ENCODE measurements at places on chromosomes 11 and 22.

DNA sequence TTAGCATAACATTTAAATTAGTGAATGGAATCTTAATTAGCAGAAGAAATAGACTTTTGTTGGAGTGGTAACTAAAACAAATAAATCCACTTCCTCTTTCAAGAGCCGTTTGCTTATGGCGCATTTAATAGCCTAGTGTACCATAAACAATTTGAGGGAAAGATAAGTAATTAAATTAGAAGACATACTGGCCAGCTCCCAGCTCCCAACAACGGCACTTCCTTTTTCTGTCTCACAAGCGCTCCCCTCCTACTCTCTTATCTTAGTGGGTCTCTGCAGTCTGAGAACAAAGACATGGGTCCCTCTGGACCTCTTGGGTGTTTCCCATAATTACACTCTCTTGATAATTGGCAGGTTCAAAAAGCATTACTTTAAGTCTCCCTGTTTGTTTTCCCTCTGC is 146.0 kb downstream of the OPCML start:
- no peak for DNase-seq

DNA sequence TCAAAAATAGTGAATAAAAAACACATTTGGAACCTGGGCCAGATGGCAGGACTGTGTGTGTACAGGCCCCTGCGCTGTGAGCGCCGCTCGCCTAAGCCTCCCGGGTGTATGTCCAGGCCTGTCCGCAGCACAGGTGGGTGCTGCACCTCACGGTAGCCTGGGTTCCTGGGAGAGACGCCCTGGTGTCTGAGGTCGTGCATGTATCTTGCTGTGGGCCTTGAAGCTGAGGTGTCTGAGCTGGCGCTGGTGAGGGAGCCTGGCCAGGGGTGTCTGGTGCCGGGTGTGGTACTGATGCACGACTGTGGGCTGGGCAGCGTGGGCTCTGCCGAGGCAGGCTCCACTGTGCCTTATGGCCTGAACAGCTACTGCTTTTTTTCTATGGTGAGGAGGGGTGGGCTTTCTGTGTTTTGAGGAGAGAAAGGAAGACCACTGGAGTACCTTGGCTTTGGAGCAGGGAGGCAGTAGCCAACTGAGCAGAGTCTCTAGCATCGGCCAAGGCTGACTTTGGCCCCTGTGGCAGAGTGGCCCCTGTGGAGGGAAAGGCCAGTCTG is 4.2 kb upstream of the ZDHHC8 start:
- no peak for DNase-seq

GRCh38 chr11:87351676-87352075 is 313.9 kb downstream of the TMEM135 start:
- DNase-seq = no peak

GRCh38 chr11:3195251-3196160 is 23.1 kb downstream of the MRGPRG start:
- no peak for DNase-seq

DNA sequence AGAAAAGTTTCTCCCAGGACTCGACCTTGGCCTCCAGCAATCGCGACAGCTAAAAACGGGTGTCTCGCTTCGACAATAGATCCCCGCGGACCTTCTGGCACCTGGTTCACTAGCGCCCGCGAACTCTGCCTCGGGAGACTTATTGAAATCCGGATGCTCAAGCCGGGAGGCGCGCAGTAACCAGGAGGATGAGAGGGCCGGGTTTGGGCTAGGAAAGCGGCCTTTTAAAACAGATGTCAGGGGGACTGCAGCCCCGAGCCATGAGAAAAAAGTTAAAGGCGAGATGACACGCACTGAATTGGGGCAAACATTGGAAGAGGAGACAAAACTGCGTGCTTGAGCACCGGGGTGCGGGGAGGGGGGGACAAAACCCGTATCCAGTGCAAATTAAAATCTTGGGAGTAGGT is 637 bp upstream of the ZBTB16 start:
- DNase-seq = no peak

DNA sequence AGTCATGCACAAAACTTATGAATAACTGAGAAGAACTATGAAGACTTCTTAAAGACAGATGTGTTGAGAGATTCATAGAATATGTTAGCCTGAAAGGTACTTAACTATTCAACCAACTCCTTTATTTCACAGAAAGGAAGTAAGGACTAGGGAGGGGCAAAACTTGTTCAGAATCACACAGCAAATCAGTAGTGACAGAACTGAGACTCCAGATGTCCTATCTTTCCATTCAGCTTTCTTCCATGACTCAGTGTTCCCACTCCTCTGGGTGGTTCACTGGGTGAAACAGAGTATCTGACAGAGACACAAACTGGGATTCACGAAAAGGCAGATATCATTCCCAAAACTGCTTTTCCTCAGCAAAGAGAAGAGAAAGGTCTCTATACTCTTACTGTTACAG is 1053.3 kb downstream of the DLG2 start:
- no peak for DNase-seq

DNA sequence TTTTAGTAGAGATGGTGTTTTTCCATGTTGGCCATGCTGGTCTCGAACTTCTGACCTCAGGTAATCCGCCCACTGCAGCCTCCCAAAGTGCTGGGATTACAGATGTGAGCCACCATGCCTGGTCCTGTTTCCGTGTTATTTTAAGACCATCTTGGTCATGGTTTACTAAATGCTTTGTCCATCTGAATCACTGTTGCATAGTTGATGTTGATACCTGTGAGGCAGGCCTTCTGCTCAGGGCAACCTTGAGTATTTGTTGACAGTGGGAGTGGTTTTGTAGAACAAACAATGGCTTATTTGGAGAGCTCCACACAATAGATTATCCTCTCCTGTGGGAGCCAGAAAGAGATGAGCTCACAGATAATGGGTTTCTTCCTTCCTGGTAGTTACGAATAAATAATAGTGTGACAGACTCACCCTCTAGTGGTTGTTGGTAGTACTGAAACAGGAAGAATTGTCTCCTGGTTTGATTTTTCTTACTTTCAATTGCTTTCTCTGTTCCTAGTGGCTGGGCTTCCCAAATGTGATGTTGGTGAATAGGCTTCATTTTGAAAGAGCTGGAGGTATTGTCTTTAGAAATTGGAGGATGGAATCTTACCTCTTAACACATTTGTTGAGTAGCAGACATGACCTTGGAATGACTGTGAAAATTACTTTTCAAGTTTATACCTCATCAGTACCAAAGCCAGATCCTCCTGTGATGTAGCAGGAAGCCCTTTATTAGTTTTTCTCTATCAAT is 39.0 kb downstream of the CTNND1 start:
- DNase-seq = no peak

GRCh38 chr11:128796270-128796669 is 70.8 kb downstream of the KCNJ1 start:
- no peak for DNase-seq

GRCh38 chr11:119540370-119541125 is 117.6 kb upstream of the THY1 start:
- DNase-seq = no peak

- no peak for DNase-seq
Measured at GRCh38 chr11:71120471-71120896, 131.9 kb downstream of the SHANK2 start.

GRCh38 chr11:129277198-129277843 is 85.2 kb upstream of the ARHGAP32 start:
- DNase-seq = no peak

GRCh38 chr11:78170874-78171549 is 17.4 kb downstream of the KCTD21 start:
- no peak for DNase-seq

DNA sequence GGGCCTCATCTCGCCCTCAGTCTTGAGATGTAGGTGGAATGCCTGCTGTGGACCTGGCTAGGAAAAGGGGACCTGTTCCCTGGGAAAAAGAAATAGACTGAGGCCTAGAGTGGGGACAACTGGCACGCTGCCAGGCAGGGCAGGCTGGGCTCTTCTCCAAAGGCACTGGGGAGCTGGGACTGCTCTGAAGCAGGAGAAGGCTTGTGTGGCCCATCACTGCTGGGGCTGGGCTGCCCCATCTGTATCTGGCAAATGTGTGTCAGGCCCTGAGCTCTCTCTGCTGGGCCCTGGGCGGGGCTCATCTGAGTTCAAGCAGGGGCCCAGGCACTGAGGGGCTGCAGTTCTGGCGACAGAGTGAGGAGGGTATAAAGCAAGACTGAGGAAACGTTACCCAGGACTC is 32.9 kb downstream of the ARVCF start:
- DNase-seq = no peak

DNA sequence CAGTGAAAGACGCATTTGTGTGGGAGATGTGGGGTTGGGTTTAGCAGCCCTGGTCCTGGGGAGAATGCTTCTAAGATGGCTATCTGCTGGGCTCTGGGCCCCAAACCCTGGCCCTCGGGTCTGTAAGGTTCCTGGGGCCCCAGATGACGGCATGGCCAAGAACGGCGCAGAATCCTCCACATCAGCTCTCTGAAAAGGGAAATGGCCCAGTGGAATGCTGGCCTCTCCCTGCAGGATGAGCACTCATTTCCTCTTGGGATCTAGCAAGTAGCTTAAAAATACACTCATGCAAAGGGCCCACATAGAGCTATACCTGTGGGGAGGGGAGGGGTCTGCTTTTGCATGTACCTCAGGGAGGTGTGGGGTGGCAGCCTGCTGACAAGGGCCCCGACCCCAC is 37.5 kb upstream of the LINC01488 start:
- DNase-seq = no peak

- DNase-seq = no peak
Measured at GRCh38 chr22:48891688-48892577, 935.7 kb downstream of the BRD1 start.
